ENCODE measurements at places on chromosomes 5 and 9. TPM values are rescaled to one million over a fixed set of nuclear protein-coding genes. Genes with fewer than 3 reads are reported as not detected.

DNA sequence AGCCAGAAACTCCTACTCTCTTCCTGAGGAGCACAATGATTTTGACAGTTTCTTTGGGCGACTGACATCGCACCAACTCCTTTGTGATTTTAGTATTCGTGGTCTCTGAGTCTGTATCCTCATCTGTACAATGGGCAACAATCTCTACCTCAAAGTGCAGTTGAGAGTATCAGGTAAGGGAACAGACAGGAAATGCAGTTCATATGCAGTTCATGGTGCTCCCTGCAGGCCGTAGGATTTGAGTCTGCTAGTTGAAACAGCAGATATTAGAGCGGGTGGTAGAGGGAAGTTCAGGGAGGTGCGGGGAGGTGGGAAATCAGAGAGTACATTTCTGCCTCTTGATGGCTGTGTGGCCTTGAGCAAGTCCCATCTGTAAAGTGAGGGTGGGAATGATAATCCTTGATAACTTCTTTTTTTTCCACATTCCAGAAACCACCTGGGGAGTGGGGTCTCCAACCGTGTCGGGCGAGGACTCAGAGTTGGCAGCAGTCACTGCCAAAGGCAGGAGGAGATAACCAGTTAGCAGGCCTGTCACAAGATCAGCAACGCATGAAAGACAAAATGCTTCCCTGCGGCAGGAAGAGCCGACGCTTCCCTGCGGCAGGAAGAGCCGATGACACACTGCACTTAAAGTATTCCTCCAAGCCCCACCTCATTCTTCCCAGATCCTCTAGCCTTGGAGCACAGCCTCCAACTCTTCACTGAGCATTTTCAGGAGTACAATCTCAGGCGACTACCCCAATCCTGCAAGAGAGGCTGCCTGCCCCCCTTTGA, 6.0 kb upstream of the NEK6 start:
- no peak for DNase-seq

DNA sequence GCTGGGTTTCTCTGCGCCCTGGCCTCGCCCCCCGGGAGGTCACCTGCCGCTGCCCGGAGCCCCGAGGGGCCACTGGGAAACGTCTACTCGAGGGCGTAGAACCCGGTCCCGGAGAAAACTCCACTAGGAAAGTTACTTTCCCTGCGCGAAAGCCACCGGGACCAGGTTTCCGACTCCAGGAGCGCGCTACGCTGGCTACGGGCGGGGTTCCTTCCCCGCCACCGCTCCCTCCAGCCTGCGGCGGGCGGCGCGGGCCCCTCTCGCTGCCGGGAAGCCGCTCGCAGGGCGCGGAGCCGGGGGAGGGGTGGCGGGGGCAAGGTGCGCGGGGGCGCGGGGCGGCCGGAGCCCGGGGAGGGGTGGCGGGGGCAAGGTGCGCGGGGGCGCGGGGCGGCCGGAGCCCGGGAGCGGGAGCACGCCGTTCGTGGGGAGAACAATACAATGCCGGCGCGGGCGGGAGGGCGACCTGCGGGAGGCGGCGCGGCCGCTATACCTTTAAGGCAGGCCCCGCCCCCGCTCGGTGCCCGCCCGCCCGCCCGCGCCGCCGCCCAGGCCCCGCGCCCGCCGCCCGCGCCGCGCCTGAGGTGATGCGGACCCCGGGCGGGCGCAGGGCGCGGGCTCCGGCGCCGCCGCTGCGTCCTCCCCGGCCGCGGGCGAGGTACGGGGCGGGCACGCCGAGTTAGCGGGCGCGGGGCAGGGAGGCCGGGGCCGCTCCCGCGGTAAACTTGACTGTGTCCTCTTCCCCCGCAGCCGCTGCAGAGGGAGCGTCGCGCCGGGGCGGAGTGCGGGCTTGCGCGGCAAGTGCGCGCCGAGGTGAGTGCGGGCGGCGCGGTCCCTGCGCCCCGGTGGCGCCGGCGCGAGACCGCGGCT, 278.1 kb downstream of the AOPEP start:
- no peak for DNase-seq

IFNB1 gene
- total RNA-seq = 1.1 TPM

DNA sequence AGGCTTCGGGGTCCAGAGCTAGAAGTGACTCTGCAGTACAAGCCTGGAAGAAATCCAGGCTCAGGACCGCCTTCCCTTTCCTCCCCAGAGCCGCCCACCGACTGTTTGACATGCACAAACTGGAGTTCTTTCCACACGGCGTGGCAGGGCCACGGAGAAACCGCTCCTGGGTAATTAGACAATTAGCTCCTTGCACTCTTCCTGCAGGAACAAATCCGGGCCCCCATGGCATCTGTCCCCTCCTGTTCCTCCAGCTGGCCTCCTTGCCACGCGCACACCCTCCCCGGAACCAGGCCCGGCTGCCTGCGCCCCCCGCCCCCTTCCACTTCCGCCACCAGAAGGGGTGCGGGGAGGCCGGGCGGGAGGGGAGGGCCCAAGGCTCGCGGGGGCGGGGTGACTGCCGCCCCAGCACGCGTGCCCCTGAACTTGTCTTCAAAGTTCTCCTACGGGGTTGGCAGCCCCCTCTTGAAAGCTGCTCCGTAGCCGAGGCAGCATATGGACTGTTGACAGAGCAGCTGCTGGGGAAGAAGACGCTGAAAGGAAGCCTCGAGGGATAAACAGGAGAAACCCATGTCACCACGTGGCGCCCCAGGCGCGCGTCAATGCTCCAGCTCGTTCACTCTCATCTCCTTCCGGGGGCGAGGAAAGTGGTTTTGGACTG, 74.3 kb downstream of the SEC61B start:
- no peak for DNase-seq

EIF4E1B gene
- total RNA-seq = not detected

DNA sequence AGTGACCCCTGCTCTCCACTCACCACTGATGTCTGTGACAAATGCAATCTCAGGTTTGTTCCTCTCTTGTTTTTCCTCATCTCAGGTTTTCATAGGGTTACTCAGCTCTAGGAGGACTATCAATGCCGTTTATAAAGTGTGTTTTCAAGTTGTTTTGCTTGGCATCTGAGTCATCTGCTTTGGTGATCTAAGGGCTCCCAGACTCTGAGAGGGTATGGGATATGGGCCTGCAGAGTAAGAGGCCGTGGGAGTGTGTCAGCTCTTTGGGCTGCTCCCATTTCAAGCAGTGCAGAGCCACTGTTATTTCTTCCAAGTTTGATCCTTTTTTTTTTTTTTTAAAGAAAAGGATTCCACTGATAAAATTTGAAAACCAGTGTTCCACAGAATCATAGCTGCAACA, 46.3 kb downstream of the NNT start:
- no peak for DNase-seq

DNA sequence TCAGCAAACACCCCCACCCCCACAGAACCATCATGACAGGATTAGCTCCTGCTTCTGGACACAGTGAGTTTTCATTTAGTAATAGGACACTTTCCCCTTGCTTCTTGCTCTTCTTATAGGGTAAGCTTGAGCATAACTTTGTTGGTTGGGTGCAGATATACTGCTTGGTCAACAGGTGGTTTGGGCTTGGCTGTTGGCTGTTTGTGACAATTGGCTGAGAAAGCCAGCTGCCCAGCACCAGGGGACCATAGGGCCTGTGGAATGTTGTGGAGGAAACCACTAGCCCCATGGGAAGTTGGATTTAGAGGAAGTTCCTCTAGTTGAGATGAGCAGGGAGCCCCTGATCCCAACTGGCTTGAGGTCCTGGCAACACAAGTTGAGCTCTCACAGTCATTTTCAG, 30.5 kb downstream of the PPP3R2 start:
- DNase-seq = no peak

DNA sequence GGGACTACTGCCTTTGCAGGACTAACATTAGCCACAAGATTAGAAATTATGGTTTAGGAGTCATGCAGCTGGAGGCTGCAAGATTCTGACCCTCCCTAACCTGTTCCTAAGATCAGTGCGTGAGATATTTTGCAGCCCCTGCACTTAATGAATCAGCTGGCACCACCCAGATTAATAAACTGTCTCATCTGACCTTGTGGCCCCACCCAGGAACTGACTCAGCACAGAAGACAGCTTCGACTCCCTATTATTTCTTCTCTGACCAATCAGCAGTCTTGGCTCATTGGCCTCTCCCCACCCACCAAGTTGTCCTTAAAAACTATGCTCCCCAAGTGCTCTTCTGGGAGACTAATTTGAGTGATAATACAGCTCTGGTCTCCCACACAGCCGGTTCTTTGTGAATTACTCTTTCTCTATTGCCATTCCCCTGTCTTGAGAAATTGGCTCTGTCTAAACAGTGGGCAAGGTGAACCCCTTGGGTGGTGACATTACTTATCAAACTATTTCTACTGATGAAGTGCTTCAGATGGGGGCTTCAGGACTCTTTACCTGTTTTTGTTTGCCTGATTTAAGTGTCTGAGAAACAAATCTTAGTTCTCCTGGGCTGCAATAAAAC, 17.0 kb downstream of the CTSL start:
- DNase-seq = no peak

DNA sequence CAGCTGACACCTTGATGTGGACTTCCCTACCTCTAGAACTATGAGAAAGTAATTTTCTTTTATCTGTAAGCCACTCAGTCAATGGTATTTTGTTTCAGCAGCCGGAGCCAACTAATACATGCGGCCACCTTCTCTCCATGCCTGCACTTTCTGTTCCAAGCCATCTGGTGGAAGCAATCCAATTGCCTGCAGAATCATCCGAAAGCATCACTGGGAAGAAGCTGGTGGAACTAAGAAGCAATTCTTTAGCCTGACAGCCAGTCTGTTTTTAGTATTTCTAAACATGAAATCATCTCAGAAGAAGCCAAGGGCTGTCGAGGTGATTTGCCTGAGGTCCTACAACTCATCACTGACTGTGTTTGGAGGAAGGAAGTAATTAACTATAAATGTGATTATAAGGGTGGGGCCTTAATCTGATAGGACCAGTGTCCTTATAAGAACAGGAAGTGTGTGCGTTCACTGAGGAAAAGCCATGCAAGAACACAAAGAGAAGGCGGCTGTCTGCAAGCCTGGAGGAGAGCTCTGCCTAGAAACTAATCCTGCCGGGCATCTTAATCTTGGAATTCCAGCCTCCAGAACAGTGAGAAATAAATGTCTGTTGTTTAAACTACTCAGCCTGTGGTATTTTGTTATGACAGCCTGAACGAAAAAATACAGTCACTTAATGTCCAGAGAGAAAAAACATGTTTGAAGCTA, 49.1 kb downstream of the NXNL2 start:
- DNase-seq = no peak

ECSCR gene
- total RNA-seq = 0.28 TPM

DNA sequence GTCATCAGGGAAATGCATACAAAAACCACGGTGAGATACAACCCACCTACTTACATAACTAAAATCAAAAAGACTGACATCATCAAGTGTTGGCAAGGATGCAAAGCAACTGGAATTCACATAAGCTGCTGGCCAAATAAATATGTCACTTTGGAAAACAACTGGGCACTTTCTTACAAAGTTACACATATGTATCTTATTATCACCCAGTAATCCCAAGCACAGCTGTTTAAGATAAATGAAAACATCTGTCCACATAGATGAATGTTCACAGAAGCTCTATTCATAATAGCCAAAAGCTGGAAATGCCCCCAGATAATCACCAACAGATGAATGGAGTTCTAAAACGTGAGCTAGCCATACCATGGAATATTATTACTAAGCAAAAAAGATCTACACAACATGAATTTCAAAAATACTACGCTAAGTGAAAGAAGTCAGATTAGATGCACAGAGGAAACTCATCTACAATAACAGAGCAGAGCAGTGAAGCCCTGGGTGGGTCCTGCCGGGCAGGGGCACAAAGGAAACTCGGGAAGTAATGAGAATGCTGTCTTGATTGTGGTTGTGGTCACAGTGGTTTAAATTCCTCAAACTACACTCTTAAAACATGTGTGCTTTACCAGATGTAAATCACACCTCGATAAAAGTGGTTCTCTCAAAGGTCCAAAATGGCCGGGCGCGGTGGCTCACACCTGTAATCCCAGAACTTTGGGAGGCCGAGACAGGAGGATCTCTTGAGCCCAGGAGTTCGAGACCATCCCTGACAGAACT, 8.5 kb downstream of the CAMSAP1 start:
- DNase-seq = no peak

TIGD6 gene
- 2.9 TPM for total RNA-seq

- no peak for DNase-seq
These were observed 208.0 kb downstream of the SGCD start for GRCh38 chr5:156534906-156535485.

CCNG1 gene
- 144 TPM for total RNA-seq

ARHGEF37 gene
- 0.37 TPM for total RNA-seq

DNA sequence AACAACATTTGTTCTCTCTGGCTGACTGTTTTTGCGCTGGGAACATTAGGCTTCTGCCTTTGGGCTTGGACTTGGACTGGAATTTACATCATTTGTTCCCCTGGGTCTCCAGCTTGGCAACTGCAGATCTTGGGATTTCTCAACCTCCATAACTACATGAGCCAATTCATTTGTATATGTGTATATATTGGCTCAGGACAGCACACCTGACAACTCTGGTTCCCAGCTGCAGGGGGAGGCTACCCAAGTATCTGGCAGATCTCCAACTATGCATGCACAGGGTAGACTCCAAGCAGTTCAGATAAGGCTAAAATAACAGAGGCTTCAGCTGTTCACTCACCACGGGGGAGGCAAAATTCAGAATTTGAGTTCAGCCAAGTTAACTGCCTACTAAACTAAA, 31.6 kb upstream of the F2RL1 start:
- no peak for DNase-seq

DNA sequence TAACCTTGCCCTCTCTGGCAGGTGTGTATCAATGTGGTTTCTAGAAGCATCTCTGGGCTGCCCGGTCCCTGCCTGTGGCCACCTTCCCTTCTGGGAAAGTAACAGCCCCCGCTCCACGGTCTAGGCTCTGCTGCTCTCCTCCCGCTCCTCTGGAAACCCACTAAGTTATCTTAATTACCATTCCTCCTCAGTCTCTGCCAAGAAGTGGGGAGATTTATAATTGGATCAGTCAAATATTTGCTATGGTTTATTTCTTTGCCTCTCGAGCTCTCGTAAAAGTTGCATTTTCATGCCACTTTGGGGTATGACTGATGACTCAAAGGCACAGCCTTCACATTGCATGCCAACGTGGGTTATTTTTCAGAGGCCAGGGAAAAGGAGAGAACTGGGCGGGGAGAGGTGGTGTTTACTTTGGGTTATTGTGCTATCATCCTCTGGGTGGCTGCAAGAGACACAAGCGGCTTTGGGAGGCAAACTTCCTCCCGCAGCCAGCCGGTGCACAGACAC, 205.3 kb upstream of the WWC1 start:
- DNase-seq = no peak

- DNase-seq = no peak
These were observed 1.7 kb downstream of the GRHPR start for GRCh38 chr9:37424204-37424685.

ANKRD55 gene
- 0.26 TPM for total RNA-seq

RASEF gene
- not detected for total RNA-seq
